ENCODE measurements at places on chromosomes 16 and 17.

DNA sequence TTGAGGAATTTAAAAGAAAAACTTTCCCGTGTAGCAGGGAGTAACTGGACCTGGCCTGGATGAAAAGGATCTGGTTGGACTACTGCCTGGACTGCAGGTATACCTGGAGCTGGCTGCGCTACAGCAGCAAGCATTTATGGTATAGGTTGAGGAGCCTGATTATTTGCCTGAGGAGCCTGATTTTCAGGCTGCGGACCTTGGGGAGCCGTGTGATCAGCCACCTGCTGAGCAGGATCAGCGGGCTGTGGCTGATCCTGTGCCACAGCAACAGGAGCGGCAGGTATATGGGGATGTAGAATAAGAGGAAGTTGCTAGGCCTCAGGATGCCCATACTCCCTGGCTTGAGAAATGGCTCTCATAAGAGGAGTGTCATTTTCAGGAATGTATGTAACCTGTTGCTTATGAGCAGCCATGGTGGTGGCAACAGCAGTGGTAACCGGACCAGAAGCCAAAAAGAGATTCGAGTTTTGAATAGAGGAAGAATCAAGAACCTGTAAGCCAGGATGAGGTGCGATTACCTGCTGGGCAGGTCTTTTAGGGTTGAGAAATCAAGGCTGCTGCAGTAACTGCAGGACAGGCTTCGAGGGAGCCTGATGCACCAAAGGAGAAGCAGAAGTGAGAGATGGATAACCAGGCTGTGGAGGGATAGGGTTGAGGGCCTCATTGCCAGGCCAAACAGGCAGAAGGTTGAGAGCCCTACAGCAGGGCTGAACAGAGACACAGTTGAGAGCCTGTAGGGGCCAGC, 60.9 kb upstream of the ARL4D start:
- DNase-seq, result no peak

DNA sequence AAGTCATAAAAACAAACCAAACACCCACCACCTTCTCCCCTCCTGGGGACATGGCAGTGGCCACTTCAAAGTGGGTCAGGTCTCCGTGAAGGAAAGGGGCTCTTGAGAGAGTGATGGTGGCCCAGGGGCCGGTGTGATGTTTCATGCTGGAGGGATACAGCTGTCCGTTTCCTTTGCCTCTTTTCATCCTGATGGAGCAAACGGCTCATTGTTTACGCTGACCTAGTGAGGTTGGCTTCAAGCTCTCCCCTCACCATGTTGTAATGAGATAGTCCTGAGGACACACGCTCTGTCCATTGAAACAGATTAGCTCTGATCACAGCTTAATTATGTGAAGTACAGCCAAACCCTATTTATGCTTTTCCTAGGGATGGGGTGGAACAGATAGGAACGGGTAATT, 34.2 kb downstream of the CDH13 start:
- DNase-seq, result no peak

GRCh38 chr16:57146735-57147134, 39.1 kb downstream of the PSME3IP1 start:
- DNase-seq, result no peak

- DNase-seq, result no peak
Measured at GRCh38 chr16:26396511-26397235, 670.1 kb upstream of the C16orf82 start.

DNA sequence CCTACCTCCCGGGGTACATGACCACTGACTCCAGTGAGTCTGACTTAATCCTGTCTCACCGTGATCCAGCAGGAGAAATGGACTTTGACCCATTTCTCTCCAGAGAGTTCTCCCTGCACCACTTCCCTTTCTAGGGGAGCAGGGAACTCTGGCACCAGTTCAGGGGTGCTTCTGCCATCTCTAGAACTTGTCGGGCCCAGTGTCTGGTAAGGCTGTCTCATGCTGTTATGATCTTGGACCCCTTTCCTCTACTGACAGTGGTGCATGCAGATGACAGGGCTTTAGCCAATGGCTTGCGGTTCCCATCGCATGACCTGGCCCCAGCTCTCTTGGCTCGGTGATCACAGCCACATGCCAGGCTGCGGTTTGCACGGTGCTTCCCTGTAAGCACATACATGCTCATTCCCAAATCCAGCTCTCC, 62.0 kb downstream of the SLC39A11 start:
- no peak for DNase-seq

GRCh38 chr17:39001703-39002637, 34.8 kb upstream of the FBXO47 start:
- no peak for DNase-seq
